Jurkat, Clone E6-1 (cell line): ENCODE measurements at places on chromosomes 13 and 19.

GRCh38 chr19:51387924-51388389, at the start of gene LIM2:
Gene LIM2, minus strand, starts transcription at chr19:51387974. Its CDS starts 531 bp downstream, at chr19:51387443.
- no peak for DNase-seq

DNA sequence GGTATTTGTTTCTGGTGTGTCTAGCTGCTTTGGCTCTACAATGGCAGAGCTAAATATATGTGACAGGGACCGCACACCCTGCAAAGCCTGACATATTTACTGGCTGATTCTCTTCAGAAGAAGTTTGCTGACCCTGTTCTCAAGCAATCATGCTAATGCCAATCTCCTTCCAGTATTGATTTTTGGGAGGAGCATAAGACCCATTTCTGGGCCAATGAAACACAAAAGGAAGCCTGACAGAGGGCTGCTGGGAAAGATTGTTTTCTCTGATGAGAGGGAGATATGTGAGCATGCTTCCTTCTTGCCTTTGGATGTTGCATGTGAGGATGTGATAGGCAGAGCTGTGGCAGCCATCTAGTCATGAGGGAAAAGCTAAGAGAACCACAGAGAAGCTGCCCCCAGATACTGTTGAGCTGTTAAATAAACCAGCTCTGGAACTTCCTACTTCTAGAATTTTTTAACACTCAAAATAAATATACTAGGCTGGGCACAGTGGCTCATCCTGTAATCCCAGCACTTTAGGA, 31.4 kb upstream of the TPTE2 start:
- no peak for DNase-seq

- DNase-seq: no peak
Measured at GRCh38 chr19:15714638-15715037, 13.2 kb upstream of the OR10H2 start.

DNA sequence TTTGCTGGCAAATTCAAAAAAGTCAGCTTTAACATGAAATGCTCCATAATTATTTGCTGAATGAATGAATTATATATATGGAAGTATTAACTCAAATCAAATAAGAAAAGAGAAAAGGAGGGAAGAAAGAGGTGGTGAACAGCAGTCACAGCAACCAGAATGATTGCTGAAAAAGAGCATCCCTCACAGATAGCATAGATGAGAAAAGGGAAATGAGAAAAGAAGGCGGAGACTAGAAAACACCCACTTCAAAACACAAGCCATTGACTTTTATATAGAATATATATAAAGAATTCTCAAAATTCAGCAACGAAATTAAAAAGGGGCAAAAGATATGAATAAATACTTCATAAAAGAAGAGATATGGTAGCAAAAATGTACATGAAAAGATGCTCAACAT, 75.2 kb downstream of the CAB39L start:
- no peak for DNase-seq

GRCh38 chr19:4851551-4852290, 15.7 kb downstream of the PLIN3 start:
- DNase-seq: peak; percentile 24

GRCh38 chr13:114134944-114135610, 2.7 kb upstream of the RASA3 start:
- no peak for DNase-seq
